Uterus (tissue), 4 donors: ENCODE measurements at places on chromosomes 16 and 17.
A peak's percentile ranks its signal among the peaks of the same experiment; 100 is the strongest.

GRCh38 chr17:57292091-57292490 is 35.8 kb downstream of the MSI2 start:
- no peak overlapping the region for H3K4me3 ChIP-seq
- DNase-seq, result no peak
- H3K27me3 ChIP-seq, result no peaks in the 10 kb centered on the region
- H3K4me1 ChIP-seq, result peaks cover 6% of the 10 kb centered on the region

DNA sequence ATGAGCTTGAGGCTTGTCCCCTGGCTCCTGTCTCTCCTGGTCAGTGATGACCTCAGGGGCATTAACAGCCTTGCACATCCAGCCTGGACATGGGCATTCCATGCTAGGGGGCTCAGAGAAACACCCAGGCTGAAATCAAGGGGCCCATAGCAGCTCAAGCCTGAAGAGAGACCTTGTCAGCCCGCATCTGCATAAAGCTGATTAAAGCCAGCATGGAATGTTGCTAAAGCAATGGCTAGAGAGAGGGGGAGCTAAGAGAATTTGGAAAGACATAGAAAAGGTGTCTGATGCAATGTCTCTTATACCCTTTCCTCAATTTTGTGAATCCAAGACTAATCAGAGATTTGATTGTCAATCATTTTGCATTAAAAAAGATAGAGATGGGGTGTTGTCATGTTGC is 51.4 kb upstream of the WSCD1 start:
- H3K36me3 ChIP-seq, result no peaks in the 10 kb centered on the region
- no peaks in the 10 kb centered on the region for H3K27me3 ChIP-seq
- H3K4me3 ChIP-seq, result no peak overlapping the region
- no peak overlapping the region for H3K27ac ChIP-seq
- no peak for DNase-seq

- H3K4me1 ChIP-seq, result peaks cover 24% of the 10 kb centered on the region
- H3K27me3 ChIP-seq, result no peaks in the 10 kb centered on the region
- H3K27ac ChIP-seq, result peak overlapping the region; percentile 92
- H3K4me3 ChIP-seq, result peak overlapping the region; percentile 47
- no peaks in the 10 kb centered on the region for H3K36me3 ChIP-seq
Observed at GRCh38 chr17:7217113-7217987, 2.3 kb downstream of the DLG4 start.

- H3K4me3 ChIP-seq, result no peak overlapping the region
- no peaks in the 10 kb centered on the region for H3K27me3 ChIP-seq
- no peaks in the 10 kb centered on the region for H3K36me3 ChIP-seq
- H3K4me1 ChIP-seq, result no peaks in the 10 kb centered on the region
- no peak overlapping the region for H3K27ac ChIP-seq
Observed at GRCh38 chr17:49508866-49509587, 13.9 kb downstream of the NGFR start.

GRCh38 chr17:4492721-4493561 is 5.7 kb upstream of the SPNS2 start:
- H3K27ac ChIP-seq, result no peak overlapping the region
- H3K27me3 ChIP-seq, result no peaks in the 10 kb centered on the region
- no peaks in the 10 kb centered on the region for H3K36me3 ChIP-seq
- no peaks in the 10 kb centered on the region for H3K4me1 ChIP-seq
- no peak for DNase-seq
- no peak overlapping the region for H3K4me3 ChIP-seq

- peaks cover 63% of the 10 kb centered on the region for H3K4me1 ChIP-seq
- H3K27me3 ChIP-seq, result no peaks in the 10 kb centered on the region
- no peaks in the 10 kb centered on the region for H3K36me3 ChIP-seq
Observed at GRCh38 chr17:40322358-40323315, 13.7 kb downstream of the RARA start.

DNA sequence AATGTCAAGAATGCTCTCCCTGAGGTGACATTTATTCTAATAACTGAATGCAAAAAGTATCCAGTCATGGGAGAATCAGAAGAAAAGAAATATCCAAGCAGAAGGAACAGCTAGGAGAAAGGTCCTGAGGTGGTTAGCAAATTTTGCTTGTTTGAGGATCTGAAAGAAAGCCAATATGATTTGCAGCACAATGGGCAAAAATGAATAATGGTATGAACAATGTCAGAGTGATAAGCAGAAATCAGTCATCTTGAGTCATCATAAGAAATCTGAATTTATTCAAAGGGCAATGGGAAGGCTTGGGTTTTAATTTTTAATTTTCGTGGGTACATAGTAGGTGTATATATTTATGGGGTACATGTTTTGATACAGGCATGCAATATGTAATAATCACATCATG is 68.5 kb downstream of the BRIP1 start:
- H3K4me1 ChIP-seq, result no peaks in the 10 kb centered on the region
- H3K27ac ChIP-seq, result no peak overlapping the region
- DNase-seq, result no peak
- H3K36me3 ChIP-seq, result no peaks in the 10 kb centered on the region

GRCh38 chr16:50155925-50156324 is 2.8 kb downstream of the TENT4B start:
- no peaks in the 10 kb centered on the region for H3K4me1 ChIP-seq
- no peaks in the 10 kb centered on the region for H3K27me3 ChIP-seq
- no peaks in the 10 kb centered on the region for H3K36me3 ChIP-seq
- H3K4me3 ChIP-seq, result peak overlapping the region; percentile 91
- peak overlapping the region; percentile 96 for H3K27ac ChIP-seq

DNA sequence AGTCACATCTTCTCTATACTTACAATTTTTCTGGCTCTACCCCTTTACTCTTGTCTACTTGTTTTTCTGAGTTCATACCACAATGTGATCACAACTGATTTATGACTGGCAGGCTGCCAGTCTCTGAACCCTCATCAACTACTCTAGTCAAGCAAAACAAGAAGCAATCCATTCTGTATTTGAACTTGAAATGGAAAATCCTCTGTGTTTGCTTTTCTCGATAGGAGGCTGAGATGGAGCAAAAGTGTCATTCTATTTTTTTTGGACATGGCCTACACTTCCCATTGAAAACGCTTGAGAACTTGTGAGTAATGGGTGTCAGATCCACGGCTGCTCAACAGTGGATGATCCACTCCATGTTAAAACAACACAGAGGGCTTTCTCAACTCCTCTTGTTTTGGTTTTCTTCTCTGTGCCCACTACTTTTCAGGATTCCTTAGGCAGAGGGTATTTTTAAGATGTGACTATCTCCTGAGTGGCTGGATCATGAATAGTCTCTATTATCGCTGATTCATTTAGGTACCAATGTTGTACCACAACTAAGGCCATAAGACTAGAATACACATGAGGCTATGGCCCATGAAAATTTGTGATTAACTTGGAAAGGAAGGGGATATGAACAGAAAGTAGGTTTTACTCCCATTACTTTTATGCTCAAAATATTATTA is 11.7 kb downstream of the TMEM100 start:
- no peak for DNase-seq
- H3K36me3 ChIP-seq, result no peaks in the 10 kb centered on the region
- H3K4me1 ChIP-seq, result no peaks in the 10 kb centered on the region
- no peaks in the 10 kb centered on the region for H3K27me3 ChIP-seq

DNA sequence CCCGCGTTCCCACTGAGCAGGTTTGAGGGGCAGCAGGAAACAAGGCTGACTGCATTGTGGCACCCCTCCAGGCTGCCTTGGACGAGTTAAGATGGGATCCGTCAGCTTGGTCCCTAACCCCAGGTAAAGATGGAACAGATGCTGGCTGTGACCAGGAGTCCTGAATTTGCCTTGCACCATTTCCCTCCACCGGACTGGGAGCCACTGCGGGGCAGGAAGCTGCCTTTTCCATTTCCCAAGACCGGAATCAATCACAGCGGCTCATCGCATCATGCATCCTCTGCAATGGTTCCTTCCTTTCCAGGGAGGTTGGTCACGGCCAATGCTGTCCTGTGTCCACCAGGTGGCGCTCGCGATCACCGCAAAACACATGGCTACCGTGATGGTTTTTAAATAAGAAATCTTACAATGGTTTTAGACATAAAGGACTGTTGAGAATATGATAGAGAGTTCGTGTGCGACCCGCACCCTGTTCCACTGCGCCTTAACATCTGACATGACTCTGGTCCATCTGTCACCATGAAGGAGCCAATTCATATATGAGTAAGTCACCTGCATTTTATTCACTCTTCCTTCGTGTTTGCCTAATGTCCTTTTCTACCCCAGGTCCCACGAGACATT is 6.8 kb upstream of the MEAK7 start:
- H3K36me3 ChIP-seq, result no peaks in the 10 kb centered on the region
- no peaks in the 10 kb centered on the region for H3K4me1 ChIP-seq
- H3K27ac ChIP-seq, result no peak overlapping the region
- peak; percentile 85 for DNase-seq
- no peaks in the 10 kb centered on the region for H3K27me3 ChIP-seq
- H3K4me3 ChIP-seq, result no peak overlapping the region

GRCh38 chr17:62955841-62956352 is 10.1 kb upstream of the TANC2 start:
- H3K27me3 ChIP-seq, result no peaks in the 10 kb centered on the region
- H3K27ac ChIP-seq, result no peak overlapping the region
- H3K4me3 ChIP-seq, result no peak overlapping the region
- no peaks in the 10 kb centered on the region for H3K4me1 ChIP-seq

DNA sequence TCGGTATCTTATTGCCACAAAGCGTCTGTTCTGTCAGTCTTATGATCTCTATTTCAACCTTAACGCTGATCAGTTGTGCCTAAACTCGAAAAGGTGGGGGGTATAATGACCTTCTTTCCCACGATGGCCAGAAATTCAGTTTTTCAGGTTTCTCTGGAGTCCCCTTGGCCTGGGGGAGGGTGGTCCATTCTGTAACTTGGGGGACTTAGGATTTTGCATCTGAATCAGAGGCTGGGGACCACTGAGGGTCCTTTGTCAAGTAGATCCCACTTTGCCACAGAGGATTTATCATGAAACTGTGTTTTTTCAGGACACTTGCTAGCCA is 6.3 kb upstream of the WDR59 start:
- no peaks in the 10 kb centered on the region for H3K4me1 ChIP-seq
- no peak for DNase-seq
- H3K27ac ChIP-seq, result peak overlapping the region; percentile 82
- no peaks in the 10 kb centered on the region for H3K36me3 ChIP-seq

- H3K4me3 ChIP-seq, result no peak overlapping the region
- no peaks in the 10 kb centered on the region for H3K36me3 ChIP-seq
- H3K27ac ChIP-seq, result no peak overlapping the region
- H3K4me1 ChIP-seq, result no peaks in the 10 kb centered on the region
Observed at GRCh38 chr16:16120382-16121184, 102.7 kb downstream of the ABCC6 start.

DNA sequence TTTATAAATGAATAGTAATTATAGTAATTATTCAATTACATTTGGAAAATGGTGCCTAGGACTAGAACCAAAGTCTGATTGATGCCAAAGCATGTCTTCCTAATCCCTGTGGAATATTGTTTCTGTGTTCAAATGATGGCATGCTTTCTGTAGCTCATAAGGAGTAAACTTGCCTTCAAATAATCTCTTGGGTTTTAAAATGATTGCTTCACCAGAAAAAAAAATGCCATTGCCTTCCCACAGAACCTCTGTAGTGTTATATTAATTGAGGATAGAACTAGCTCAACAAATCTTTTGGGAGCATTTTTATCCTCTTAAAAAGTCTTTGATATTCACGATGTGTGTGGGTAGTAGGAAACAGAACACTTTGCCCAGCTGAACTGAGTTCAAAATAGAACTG is 7.7 kb upstream of the TMEM100 start:
- no peak overlapping the region for H3K4me3 ChIP-seq
- peak overlapping the region; percentile 71 for H3K27ac ChIP-seq
- H3K36me3 ChIP-seq, result no peaks in the 10 kb centered on the region
- no peaks in the 10 kb centered on the region for H3K27me3 ChIP-seq
- H3K4me1 ChIP-seq, result no peaks in the 10 kb centered on the region
- DNase-seq, result no peak

- peaks cover 22% of the 10 kb centered on the region for H3K4me1 ChIP-seq
- no peaks in the 10 kb centered on the region for H3K27me3 ChIP-seq
- peak overlapping the region; percentile 95 for H3K27ac ChIP-seq
- no peak overlapping the region for H3K4me3 ChIP-seq
- H3K36me3 ChIP-seq, result no peaks in the 10 kb centered on the region
- DNase-seq, result peak; percentile 44
Observed at GRCh38 chr16:66515596-66516508, 34.1 kb downstream of the TK2 start.

DNA sequence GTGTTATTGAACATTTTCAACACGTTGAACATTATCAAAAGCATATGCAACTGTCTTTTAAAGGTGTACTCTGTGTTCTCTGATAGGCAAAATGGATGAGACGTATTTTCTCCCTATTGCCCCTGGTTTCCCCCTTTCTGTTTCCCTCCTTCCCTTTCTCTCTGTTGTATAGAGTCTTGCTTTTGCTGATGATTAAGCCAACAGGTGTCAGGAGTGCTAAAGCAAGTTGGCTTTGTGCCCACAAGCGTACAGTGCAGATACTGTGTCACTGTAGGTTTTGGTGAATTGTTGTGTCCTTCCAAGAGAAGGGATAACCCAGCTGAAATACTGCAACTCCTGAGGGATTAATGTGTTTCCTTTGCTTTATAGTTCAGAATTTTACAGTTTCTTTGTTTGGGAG is 74.4 kb downstream of the COX10 start:
- H3K36me3 ChIP-seq, result no peaks in the 10 kb centered on the region
- no peak overlapping the region for H3K4me3 ChIP-seq
- H3K27me3 ChIP-seq, result no peaks in the 10 kb centered on the region
- no peaks in the 10 kb centered on the region for H3K4me1 ChIP-seq

DNA sequence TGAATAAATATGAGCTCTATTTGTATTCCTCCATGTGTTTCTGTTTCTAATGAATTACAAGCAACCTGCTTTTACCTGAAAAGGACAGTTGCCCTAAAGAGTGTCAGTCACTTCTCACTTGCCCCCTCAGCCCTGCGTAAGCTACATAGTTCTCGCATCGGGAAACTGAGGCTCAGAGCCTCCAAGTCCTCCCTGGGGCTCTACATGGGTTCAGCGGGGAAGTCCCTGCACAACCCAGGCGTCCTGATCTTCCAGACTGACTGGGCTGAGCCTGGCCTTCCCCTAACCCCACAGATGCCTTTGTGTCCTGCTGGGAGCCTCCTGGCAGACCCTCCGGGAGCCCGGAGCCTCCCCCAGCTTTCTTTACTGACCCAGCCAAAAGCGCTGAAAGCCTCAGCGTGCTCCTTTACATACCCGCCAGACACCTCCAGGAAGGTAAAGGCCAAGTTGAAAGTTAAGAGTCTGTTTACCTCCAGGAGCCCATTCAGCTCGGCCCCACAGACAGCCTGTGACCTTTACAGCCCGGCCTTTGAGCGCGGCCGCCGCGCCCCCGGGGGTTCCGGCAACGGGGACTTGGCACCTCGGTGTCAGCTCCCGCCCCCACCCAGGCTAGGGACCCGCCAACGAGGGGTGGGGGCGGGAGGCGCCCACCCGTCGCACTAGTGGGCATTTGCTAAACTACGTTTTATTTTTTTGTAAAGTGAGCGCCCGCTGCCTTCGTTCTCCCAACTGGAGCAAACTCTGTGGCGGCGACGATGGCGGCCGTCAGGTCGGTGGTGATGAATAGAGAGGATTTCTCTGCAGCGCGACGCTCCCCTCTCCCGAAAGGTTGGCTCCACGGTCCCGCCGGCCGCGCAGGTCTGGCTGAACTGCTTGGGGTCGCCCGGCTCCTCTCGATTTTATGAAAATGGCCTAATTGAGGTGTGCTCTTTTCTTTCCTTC is 4.4 kb upstream of the HOXB13 start:
- DNase-seq, result no peak
- peaks cover 72% of the 10 kb centered on the region for H3K27me3 ChIP-seq
- H3K4me3 ChIP-seq, result no peak overlapping the region
- H3K36me3 ChIP-seq, result no peaks in the 10 kb centered on the region
- no peak overlapping the region for H3K27ac ChIP-seq
